ENCODE measurements at places on chromosomes 11 and 22. TPM values are rescaled to one million over a fixed set of nuclear protein-coding genes. Genes with fewer than 3 reads are reported as not detected.

ZC3H7B gene
- polyA plus RNA-seq, result 55.3 TPM

DNA sequence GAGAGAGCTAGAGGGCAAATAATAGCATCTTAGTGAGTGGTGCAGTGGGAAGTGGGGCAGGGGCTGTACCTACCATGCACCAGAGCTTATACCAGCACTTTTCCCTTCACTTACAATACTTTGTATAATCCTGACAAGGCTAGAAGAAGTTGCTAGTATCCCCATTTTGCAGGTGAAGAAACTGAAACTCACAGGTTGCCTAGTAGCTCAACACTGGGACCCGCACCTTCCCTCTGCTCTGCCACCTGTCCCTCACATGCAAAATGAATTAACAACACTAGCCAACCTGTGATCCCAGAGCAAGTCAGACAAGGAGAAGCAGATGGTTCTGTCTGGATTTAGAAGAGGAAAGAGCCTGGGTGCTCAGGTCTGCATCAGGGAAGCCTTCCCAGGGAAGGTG is 510.4 kb downstream of the BUD13 start:
- DNase-seq, result no peak

DNA sequence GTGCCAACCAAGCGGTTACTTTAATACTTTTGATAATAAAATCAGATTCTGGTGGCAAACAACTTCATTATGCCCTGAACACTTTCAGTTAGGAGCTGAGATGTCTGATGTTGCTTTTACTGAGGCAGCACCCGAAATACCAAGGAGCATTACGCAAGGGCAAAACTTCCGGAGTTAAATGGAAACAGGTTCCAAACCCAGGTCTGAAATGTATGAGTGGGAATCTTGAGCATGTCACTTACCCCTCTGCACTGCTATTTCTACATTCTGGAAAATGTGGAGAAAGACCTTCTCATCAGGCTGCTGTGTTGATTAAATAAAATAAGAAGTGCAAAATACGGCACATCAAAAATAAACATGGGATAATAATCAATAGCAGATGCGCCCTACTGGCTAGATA is 315.1 kb downstream of the LARGE1 start:
- no peak for DNase-seq

RBX1 gene
- 71.7 TPM for polyA plus RNA-seq

DNA sequence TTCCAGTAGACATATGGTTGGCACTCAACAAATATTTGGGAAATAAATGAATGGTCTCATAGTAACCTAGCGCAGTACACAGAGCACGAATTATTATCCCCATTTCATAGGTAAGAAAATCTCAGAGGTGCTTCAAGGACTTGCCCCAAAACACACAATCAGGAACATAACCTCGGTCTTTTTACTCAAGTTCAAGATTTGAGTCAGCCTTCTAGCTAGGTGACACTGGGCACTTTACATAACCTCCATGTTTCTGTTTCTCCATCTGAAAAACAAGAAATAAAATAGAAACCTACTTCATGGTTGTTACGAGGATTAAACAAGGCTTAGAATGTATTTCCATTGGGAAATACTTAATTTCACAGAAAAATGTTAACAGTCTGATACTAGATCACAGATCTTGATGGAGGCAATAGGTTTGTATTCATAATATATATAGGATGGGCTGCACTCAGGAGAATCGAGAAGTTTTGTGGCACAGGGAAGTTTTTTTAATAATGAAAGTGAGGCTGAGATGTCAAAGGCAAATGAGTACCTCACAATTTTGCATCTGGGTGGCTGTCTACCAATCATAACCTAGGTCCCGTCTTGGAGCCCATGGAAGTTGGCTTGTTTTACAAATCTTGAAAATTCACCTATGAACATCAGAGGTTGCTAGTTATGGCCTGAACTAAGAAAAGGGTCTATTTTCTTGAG is 147.4 kb upstream of the ZC3H12C start:
- DNase-seq, result no peak

GRCh38 chr11:86440305-86440716 is 65.6 kb downstream of the CCDC81 start:
- DNase-seq, result no peak

DNA sequence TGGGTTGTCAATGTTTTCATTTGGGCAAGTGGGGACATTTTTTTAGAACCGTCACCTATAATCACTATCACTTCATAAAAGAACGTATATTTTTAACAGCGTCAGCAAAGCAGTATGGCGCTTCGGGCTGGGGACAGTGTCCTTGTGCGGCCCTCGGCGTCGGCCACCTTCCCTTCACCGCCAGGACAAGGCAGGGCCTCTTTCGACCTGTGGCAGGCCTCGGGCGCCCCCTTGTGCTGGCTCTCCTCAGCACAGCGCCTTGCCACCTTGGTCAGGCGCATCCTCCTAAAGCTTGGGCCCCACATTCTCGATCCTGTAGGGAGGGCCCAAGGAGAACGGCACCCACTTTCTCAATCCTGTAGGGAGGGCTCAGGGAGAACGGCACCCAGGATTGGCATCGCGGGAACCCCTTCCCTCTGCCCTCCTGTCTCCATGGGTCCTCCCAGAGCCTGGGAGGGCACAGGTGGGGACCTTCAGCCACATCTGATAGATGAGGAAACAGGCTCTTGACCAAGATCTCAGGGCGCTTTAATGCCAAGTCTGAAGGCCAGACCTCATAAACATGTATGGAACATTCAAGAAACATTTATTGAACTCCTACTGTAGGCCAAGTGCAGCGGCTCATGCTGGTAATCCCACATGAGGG is 11.5 kb upstream of the FADD start:
- no peak for DNase-seq

DNA sequence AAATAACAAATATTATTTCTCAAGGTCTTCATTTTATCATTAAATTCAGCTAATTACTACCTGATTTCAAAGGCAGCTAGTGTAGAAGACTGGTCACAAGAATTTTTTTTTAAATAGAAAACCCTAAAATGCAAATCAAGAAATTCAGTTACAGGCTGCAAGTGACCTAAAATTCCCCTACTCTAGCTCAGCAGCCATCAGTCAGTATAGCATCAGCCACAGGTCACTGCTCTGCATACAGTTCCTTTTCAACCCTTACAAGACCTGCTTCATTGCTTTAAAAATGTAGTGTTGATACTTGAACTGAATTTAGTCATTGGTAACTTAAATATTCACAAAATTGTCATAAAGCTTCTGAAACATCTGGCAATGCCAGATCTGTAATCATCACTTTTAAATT is 9.5 kb upstream of the B3GNT6 start:
- no peak for DNase-seq

DNA sequence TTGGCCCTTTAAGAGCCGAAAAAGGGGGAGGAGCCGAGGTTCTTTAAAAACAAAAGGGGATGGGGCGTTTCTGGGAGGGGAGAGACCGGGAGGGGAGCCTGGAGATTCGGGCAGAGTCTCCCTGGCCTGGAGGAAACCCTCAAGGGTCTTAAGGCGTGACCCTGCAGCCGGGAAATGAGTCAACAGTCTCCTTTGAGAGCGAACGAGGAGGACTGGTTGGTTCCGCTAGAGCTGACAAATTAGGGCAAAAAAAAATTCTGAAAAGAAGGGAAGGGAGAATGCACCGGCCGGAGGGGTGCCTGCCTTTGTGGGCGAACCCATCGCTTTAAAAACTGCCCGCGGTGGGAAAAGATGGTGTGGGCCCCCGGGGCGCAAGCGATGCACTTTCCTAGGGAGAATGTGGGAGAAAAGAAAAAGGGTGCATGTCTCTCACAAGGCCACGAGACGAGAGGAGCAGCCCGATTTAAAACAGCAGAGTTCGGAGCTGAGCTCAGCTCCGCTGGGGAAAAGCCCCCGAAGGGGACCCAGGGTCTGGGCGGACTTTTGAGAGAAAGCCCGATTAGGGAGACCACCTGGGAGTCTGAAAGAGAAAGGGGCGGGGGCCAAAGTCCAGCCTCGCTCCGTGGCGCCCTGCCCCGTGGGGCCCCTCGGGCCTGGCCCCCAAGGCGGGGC is 874 bp downstream of the ZFTA start:
- DNase-seq, result peak; percentile 37

APLNR gene
- not detected for polyA plus RNA-seq

GRCh38 chr11:44290208-44290607 is 19.7 kb downstream of the ALX4 start:
- no peak for DNase-seq

DNA sequence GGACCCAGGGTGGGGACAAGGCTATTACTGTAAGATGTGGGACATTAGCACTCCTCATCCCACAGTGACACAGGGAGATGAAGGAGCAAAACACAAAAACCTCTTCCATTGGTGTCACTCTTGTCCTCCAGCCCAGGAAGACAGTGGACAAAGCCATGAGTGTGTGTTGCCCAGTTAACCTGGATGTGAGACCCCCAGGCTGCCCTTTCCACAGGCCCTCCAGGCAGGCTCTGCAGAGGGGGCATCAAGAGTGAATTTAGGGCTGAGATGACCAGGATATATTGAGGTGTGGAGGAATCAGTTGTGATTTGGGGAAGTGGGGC is 111.3 kb downstream of the GGTLC2 start:
- DNase-seq, result no peak

GRCh38 chr22:29947410-29948384 is 64.7 kb downstream of the MTMR3 start:
- no peak for DNase-seq

OR51B2 gene
- polyA plus RNA-seq, result not detected

DNA sequence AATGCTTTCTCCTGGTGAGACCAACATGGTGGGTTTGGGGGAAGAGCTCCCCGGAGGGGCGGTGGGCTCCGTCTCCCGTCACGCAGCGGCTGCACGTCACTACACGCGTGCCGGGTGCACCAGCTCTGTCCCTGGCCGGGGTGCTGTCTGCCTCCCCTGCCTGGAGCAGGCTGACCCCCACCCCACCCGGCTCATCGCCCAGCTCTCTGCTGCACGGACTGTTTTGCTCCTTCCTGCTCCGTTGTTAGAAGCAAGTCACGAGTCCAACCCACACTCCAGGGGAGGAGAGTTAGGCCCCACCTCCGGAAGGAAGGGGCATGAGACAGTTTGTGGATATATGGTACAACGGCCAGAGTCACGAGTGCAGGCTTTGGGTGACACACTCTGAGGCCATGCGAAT is 364.9 kb downstream of the BRD1 start:
- no peak for DNase-seq

OR5D13 gene
- not detected for polyA plus RNA-seq

PRRG4 gene
- not detected for polyA plus RNA-seq

DNA sequence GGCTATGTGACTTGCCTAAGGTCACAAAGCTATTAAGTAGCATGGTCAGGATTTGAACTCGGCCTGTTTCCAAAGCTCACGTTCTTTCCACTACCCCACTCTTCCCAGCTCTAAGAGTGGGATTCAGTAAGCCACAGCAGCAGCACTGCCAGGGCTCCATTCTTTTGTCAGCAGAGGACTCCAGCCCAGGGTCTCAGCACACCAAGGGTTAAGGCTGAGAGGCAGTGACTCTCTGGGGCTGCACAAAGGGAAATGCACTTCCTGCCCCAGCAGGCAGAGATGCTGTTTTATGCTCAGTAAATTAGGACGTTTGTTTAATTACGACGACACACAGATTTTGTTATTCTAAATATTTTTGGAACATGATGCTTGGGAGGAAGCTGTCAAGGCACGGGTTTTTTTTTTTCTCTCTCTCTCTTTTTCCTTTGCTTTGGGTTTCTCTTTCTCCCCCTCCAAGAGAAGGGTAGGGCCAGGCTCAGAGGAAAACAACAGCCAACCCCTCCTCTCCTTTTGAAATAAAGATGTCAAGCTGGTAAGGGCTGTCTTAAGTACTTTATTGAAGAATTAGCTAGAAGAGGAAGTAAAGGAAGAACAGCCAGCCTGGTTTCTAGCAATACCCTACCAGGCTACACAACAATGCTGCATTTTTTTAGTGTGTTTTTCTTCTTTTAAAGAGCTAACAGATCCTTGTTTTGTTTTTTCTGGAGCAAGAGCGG is 2.8 kb downstream of the MYH9 start:
- DNase-seq, result no peak
